ENCODE measurements at places on chromosomes 1 and 21.
A peak's percentile ranks its signal among the peaks of the same experiment; 100 is the strongest.

DNA sequence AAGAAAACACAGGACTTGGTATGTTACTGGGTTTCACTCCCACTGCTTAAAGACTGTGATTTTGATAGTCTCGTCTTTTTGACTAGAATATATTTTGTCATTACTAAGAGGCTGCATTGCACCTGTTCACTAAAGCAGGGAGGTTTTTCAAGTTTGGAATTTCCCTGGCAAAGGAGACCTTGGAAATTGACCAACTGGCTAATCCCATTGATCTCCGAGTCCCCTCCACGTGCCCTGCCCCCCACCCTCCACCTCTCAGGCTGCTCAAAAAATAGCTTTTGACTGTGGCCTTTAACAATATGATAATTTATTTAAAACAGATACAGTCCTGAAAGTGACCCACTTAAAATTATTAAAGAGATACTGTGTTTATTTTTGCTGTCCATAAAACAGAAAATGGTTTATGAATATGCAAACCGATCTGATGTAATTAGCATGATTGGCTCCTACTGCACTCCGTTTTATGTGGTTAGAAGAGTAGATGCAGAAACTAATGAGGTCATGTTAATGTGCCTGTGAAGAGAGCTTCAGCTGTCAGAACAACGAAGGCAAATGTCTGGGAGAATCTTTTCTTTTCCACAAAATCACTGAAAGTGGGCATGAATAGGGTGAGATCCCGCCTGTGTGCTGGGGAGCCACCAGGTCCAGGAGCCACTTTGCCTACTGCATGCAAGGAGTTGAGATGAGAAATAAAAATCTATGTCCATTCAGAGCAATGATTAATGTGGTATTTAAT is 361.5 kb downstream of the RRAGC start:
- no peak for DNase-seq

GRCh38 chr1:178066908-178067614 is 26.8 kb upstream of the RASAL2 start:
- no peak for DNase-seq

GRCh38 chr1:168689726-168690602 is 39.0 kb downstream of the DPT start:
- no peak for DNase-seq

- DNase-seq: no peak
Measured at GRCh38 chr1:229012823-229013222, 258.1 kb upstream of the RAB4A start.

- peak; percentile 71 for DNase-seq
Measured at GRCh38 chr21:30206551-30207251, 9.2 kb downstream of the CLDN8 start.

GRCh38 chr1:92739669-92740524 is 45.0 kb downstream of the EVI5 start:
- DNase-seq: no peak

GRCh38 chr21:14548779-14549178 is 2.7 kb upstream of the SAMSN1 start:
- no peak for DNase-seq

DNA sequence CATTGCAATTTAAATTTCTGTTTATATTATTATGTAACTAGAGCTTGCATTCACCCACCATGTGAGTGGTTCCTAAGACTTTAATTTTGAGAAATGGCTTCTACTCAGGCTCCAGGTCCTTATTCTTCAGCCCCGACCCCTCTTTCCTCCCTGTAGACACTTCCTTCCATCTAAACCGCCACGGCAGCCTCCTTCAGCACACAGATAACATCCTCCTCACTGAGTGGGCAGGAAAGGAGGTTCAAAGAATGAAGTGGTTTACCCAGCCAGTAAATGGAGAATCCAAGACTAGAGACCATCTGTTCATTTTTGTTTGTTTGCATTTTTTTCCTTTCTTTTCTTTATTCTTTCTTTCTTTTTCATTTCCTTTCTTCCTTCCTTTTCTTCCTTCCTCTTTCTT is 37.1 kb upstream of the SOD1 start:
- no peak for DNase-seq

- no peak for DNase-seq
Measured at GRCh38 chr1:93528412-93528811, 80.5 kb downstream of the FNBP1L start.

GRCh38 chr1:11918799-11919519 is 7.3 kb downstream of the KIAA2013 start:
- DNase-seq: peak; percentile 67

DNA sequence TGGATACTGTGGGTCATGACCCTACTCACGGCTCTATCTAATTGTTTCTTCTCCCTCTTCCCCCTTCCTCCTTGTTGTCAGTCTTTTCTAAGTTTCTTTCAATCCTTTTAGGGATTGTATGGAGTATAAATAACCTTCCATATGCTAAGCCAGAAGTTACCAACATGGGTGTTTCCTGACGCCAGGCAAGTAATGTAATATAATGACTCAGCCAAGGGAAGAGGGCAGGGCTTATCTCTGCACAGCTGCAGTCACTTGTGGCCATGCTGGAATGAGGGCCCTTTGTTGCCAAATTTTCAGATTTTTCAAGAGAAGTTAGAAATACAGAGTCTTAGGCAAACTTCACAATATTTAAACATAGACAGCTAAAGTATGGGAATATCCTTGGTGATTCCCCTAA is 194.6 kb downstream of the ST6GALNAC3 start:
- peak; percentile 77 for DNase-seq

DNA sequence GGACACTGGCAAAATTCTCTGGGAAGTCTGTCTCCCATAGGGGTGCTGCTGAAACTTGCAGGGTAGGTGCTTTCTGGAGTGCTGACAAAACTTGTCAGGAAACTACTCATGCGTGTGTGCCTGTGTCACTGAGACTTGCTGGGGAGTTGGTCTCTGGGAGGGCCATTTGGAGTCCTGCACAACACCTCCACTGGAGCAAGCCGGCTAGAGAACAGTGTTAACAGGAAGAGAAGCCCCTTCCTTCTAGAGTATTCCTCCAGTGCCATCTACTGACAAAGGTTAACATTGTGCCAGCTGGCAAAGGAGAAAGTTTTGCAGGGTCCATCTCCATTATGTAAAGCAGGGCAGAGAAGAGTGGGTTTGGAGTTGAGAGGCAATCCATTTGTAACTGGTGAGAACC is 30.0 kb downstream of the ZMYM4 start:
- peak; percentile 42 for DNase-seq

- DNase-seq: peak; percentile 24
Measured at GRCh38 chr1:155173478-155174323, at the start of gene TRIM46. TRIM46 (plus strand) TSS chr1:155173849; CDS start chr1:155173967, 118 bp downstream.

- no peak for DNase-seq
Measured at GRCh38 chr21:24255591-24255990, 1351.7 kb downstream of the MRPL39 start.

DNA sequence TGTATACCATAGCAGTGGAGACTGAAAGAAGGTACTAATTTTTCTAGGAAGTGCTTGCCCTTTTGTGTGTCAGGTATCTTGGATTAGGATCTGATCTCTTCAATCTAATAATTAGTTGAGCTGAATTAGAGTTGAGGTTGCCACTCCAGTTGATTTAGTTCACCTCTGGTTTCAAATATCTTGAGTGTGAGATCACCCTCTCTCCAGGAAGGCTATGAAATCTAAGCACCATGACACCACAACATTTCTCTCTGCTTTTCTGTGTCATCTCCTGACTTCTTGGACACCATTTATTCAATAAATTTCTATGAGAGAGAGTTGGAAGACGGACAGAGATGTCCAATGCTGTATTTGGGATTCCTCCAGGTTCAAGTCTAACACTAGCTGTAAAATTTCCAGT is 212.8 kb downstream of the DYRK1A start:
- no peak for DNase-seq

DNA sequence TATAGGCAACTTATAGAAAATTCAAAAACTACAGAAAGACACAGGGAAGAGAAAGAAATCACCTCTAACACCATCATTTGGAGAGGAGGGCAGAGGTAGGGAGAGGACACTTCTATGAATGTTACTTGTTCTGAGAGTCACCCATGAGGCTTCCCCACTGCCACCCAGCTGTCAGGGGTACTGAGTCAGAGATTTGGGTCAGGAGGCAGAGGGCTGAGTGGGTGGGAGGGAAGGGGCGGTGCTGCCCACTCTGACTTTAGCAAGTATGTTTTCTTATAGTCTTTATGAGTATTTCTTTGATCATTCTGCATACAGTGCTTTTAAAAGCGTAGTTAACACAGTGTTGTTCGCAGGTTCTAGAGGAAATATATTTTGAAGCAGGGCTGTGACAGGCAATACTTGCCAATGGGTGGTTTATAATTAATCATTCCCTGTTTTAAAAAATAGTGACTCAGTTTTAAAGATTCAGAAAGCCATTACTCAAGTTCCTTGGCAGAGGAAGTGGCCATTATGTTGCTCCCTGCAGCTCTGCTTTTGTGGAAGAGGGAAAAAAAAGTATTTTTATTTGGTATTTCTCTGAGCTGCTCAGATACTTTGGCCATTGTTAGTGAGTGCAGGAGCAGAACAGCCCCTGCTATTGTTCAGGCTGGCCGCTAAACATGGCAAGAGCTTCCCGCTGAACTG is 18.3 kb downstream of the IL6R start:
- DNase-seq: peak; percentile 57

DNA sequence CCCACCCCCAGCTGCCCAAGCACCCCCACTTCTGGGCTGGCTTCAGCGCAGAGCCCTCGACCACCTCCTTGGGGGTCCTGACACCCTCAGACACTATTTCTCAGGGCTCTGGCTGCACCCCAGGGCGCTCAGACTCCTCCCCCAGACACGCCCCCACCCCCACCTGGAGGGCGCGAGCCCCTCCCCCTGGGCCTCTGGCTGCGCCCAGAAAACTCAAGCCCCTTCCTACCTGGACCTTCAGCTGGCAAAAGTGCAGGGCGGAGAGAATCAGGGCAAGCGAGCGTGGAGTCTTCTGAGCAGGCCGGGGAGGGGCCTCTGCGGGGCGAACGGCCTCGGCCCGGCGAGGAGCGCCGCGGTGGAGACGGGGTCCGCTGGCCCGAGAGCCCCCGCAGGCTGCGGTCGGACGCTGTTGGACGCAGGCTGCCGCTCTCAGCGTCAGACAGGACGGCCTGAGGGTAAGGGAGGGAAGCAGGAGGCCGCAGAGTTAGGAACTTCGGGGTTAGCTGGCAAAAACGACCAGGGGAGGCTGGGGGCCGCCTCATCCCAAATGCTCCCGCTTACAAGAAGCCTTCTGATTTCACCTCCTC is 17.4 kb upstream of the NBPF1 start:
- DNase-seq: no peak

DNA sequence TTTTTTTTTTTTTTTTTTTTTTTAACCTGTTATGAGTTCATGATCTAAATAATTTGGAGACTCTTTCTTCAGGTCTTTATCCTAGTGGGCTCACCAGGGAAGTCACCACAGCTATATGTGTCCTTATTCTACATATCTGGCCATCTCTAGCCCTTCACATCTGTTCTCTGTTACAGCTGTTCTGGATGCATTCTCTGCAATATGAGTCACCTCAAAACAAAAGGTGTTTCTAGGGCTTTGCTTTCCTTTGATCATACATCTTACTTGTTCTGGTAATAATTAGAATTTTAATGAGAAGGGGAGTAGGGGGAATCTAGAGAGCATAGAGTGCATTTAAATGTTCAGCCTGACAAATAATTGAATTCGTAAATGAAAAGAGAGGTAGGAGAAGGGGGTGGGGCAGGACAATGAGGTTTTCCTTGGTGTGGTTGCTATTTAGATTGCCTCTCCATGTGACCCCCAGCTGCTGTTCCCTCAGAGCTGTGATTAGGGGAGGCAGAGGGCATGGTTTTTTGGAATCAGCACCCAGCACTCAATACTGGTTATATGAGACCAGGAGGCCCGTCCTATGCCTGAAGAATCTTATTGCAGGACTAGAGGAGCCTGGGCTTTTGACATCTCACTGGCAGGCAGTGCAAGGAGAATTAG is 8.0 kb downstream of the SYT6 start:
- DNase-seq: no peak

DNA sequence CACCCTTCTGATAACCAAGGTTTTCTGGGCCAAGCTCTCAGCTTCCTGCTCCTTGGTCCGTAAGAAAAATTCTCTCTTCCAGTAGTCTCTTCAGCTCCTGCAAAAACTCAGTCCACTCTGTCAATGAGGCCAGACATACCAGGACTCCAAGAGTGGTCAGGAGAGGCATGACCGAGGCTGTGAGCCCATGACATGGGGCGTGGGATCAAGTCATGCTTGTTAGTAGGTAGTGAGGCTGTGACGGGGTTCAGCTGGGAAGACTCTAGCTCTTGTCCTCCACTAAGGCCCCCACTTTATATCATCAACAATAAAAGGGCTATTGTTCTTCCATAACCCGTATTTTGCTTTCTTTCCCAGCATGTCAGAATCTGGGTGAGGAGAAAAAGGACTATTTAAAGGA is 10.1 kb upstream of the HCRTR1 start:
- DNase-seq: no peak

DNA sequence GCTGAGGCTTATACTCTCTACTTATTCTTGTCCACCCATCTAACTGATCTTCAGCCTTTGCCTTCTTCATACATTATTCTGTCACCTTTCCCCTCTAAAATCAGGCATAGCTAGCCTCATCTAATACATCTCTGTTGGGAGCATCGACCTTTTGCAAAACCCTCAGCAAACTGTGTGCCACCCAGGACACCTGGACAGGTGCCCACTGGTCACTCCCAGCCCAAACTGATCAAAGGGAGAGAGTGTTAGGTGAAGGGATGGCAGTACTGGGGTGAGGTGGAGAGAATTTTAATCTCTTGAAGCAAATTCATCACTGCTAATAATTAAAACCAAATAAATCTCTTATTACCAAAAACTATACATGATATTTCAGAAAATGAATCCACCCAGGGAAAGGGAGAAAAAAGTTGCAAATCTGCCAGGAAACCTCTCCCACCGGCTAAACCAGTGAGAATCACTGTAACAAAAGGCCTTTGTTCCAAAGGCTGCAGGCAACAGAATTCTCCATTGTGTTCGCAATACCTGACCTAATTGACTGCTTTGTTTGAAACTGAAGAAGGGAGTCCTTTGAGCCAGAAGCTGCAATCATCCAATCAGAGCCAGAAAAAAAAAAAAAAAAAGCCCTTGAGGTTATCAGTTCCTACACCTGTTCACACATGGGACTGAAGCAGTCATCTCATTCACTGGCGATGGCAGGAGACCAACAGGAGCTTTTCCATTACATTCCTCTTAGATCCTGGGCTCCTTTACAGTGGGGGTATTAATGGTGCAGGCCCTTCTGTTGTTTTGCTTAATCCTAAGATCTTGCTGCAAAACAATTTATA is 172.6 kb downstream of the APP start:
- no peak for DNase-seq

DNA sequence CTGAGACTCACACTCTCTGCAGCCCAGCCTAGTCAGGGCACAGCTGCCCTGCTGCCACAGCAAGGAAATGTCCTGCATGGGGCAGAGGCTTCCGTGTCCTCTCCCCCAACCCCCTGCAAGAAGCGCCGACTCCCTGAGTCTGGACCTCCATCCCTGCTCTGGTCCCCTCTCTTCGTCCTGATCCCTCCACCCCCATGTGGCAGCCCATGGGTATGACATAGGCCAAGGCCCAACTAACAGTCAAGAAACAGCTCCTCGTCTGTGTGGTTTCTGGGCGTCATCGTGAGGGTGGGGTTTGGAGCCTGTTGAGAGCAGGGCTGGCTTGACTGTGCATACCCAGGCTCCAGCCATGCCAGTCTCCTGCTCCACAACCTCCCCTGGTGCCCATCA is 19.5 kb downstream of the FAAH start:
- no peak for DNase-seq

- no peak for DNase-seq
Measured at GRCh38 chr1:230465691-230466090, 39.6 kb upstream of the PGBD5 start.

- DNase-seq: no peak
Measured at GRCh38 chr1:28037946-28038345, 50.5 kb downstream of the EYA3 start.

Measured in fibroblast of gingiva (primary cell).